ENCODE measurements at places on chromosomes 5 and 9.

- DNase-seq: peak; percentile 49
Measured at GRCh38 chr5:131536211-131536826, 98.7 kb downstream of the RAPGEF6 start.

DNA sequence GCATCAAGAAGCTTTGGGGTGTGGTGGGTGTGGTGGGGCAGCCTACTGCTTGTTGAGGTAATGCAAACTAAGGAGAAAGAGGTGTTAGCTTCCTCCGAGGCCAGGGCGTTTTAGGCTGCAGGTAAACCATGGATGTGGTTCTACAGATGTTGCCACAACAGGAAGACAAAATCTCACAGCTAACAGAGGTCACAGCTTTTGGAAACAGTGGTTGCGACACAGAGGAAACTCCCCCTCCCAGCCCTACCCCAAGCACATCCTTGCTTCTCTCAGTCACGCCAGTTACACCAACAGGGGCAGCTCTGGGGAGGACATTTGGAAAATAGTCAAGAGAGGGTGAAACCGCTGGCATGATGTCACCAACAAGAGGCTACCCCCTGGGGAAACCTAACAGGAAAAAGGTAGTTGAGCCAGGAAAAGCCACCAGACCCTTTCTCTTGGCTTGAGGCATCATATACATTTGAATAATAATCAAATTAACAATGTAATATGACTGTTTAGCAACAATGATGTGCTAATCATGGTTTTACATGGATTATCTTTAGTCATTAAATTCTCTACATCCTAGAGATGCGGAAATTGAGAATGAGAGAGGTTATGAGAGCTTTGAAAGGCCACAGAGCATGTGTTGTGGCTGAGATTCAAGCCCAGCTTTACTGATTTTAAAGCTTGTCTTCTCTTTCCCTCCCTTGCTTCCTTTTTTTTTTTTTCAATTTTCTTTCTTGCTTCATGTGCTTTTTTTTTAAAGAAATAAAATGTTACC, 82.2 kb upstream of the IL12B start:
- peak; percentile 4 for DNase-seq

DNA sequence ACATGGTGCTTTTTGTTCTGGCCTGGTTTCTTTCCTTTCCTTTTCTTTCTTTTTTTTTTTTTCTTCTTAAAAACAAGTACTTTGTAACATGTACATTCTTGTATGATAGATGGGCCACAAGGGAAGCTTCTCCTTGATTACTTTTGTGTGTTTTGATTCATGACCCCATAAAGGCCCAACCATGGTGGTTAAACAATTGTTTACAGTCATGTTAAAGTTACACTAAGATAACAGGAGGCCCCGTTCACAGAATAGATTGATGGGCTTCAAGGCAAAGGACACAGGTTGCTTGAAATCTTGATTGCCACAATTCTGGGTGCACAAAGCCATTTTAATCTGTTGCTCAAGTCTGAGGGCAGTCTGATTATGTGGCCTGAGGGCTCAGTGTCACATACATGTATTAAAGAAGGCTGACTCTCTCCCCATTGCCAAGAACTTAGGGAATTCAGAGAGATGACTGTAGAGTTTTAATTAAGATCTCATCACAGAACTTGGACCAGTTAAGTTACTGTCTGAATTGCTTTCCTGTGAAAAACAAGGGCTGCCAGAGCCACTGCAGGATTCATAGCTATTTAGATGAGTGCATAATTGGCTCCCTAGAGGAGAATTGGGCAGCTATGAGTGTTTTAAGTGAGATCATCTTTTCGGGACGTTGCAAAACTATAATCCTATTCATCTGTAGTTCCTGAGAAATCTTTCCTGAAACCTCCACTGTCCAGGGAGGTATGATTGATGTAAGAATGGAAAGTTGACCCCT, 163.4 kb downstream of the TLE4 start:
- no peak for DNase-seq

DNA sequence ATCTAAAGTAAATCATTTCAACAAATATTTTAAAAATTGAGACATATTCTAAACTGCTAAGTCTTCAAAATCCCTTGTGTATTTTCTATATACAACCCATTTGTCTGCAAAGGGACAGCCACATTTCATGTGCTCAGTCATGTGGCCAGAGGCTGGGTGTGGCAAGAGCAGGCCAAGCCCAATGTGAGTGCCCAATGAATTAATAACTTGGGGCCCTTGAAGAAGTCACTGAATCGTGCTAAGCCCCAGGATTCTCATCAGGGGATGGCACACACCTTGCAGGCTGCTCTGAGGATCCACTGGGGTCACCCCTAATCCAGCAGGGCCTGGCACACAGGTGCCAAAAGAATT, 78.2 kb upstream of the SMIM23 start:
- DNase-seq: peak; percentile 55

GRCh38 chr9:77957652-77958051, 74.0 kb downstream of the GNAQ start:
- DNase-seq: no peak
